ENCODE measurements at places on chromosomes 7 and 10.

DNA sequence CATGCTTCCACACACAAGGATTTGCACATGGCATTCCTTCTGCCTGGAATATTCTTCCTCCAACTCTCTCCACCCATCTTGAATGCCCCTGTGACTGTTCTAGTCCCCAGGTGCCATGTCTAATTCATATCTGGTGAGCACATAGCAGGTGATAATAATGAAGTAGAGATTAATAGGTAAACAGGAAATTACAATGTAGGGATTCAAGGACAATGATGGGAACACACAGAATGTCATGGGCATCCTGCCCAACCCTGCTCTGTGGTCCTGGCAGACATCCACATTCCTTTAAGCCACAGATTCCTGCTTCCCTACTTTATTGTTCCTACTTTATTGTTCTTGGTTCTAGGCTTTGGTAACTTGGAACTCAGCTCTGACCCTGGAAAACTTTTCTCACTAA is 115.8 kb downstream of the THSD7A start:
- no peak for DNase-seq

DNA sequence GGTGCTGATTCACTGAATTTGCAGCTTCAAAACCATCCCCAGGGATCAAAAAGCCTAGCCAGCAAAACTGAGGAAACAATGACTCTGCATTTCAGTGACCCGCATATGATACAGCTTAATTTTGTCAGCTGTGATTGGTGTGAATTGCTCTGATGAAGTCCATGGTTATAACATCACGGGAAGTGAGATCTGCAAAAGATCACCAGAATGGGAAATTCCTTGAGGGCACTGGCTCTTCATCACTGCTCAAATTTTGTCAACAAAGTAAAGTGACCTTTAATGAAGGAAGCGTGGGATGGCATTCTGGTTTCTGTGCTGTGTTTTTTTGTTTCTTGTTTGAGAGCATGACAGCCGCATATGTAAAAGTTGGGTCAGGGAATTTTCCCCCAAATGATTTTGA is 745.9 kb downstream of the GATA3 start:
- no peak for DNase-seq

GRCh38 chr7:101954499-101954898 is 137.1 kb downstream of the CUX1 start:
- no peak for DNase-seq

DNA sequence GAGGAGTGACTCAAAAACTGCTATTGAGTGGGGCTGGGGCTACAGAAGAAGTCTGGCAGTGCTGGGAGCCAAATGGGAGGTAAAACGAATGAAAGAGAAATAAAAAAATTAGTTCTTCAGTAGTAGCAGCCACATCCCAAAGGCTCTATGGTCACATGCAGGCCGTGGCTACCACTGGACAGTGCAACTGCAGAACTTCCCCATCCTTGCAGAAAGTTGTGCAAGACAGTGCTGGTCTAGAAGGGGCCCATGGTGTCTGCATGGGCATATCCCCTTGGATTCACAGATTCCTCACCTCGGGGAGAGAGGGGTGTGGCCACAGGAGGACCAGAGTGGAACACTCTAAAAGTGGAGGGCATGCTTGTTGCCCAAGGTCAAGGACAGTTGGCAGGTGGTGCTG is 47.6 kb downstream of the RPS24 start:
- no peak for DNase-seq

GRCh38 chr10:124707551-124707950 is 36.6 kb downstream of the FAM53B start:
- DNase-seq = no peak

DNA sequence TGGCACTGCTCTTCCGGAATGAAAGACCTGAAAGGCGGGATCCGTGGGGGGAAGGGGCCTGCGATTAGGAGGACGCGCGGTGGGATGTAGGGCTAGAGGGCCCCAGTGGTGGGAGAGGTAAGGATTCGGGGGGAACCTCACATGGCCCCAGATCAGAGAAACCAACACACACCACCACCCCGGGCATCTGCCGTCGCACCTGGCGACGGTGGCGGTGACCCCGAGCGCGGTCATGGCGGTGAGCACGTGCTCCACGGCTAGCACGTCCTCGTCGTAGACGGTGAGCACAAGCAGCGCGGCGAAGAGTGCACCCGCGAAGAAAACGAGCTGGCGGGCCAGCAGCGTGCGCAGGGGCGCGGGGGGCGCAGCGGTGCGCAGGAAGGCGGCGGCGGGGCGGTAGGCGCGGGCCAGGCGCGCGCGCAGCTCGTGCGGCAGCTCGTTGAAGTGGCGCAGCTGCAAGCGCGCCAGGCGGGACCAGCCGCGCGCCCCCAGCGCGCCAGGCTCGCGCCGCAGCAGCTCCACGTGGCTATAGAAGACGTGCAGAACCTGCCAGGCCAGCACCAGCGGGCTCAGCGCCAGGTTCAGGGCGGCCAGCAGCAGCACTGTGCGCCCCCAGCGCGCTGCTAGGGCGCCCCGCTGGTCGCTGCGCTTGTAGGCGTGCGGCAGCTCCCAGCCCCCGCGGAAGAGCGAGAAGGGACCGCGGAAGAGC is 5.7 kb downstream of the ATG9B start:
- peak; percentile 42 for DNase-seq

DNA sequence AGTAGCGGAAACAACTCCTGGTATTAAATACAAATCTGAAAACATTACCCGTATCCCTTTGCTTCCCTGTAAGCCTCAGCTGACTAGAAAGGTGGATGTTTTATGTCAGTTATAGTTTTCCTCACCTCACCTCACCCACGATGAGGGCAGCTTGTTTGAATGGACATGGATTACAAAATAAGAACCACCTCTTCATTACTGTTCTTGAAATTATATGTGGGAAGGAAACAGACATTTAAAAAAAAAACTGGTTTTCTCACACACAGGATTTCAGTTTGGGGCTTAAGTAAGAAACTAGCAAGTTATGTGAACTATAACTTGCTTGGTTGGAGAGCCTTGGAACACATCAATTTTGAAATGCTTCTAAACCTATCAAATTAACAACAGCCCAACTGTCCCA is 232.9 kb upstream of the CCDC6 start:
- no peak for DNase-seq

DNA sequence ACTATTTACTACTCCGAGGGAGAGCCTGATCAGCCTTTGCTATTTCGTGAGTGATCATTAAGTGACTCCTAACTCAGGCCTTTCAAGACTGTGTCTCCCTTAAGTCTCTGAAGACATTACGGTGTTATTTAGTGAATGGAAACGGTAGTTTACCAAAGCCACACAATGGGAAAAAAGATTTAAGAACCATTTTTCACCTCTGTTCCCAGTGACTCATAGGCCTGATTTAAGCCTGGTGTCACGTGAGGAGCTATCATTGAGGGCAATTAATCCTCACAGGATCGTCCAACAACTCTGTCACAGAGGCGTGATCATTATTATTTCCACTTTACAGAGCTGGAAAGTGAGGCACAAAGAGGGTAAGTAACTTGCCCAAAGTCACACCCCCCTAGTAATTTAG is 20.3 kb downstream of the C10orf90 start:
- DNase-seq = no peak

DNA sequence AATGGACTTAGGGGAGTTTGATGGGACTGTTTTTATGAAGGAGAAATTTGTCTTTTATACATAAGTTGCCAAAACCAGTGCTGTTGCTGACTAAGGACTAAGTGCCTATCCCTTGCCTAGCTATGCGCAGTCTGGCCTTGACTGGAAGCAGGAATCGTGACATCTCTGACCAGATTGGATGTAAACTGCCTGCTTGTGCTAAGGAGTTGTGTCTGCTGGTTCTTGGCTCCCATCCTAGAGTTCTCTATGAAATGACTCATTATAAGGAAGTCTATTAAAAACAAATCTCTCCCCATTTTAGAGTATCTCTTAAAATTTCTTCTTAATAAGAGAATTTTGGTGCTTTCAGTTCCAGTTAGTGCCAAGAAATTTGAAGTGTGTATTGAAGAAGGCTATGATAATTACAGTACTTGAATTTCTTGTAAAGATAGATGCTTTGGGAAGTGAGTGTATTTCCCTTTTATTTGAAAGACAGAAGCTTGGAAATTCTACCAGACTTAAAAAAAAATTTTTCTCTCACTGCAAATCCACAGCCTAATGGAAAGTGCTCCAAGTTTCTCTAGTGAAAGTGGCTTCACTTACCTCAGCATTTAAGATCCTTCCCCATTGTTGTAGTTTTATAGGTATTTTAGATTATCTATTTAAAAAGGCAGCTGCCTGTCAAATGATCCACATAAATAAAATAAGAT is 77.6 kb downstream of the BICC1 start:
- DNase-seq = no peak

- DNase-seq = no peak
Observed at GRCh38 chr10:3111621-3112163, 44.3 kb downstream of the PFKP start.

DNA sequence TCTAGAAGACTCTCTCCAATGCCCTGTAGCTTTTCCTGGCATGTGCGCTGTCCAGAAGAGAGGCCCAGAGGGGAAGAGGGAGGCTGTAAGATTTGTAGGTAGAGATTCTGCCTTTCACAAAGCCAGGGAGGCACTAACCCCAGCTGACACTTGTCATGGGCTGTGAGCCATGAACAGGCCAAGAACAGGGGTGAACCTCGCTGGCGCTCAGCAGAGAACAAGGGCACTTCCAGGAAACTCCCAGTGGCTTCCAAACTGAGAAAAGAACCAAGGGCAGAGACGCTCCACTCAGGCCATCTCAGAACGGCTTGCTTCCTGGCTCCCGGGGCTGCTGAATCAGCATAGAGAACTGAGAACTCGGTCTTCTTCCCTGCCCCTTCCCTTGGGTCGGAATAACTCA is 257.8 kb upstream of the ZNF32 start:
- DNase-seq = no peak

DNA sequence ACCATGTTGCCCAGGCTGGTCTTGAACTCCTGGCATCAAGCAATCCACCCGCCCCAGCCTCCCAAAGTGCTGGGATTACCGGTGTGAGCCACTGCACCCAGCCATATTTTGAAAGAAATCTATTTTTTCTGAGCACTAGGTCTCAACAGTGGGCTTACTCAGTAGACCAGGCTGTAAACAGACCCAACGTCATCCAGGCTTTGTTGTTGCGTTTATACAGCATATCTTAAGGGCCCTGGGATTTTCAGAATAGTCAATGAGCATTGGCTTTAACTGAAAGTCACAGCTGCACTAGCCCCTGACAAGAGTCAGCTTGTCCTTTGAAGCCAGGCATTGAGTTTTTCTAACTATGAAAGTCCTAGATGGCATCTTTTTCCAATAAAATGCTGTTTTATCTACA is 49.8 kb downstream of the STK17A start:
- no peak for DNase-seq

GRCh38 chr7:28272461-28272877 is 91.9 kb upstream of the JAZF1 start:
- DNase-seq = no peak

DNA sequence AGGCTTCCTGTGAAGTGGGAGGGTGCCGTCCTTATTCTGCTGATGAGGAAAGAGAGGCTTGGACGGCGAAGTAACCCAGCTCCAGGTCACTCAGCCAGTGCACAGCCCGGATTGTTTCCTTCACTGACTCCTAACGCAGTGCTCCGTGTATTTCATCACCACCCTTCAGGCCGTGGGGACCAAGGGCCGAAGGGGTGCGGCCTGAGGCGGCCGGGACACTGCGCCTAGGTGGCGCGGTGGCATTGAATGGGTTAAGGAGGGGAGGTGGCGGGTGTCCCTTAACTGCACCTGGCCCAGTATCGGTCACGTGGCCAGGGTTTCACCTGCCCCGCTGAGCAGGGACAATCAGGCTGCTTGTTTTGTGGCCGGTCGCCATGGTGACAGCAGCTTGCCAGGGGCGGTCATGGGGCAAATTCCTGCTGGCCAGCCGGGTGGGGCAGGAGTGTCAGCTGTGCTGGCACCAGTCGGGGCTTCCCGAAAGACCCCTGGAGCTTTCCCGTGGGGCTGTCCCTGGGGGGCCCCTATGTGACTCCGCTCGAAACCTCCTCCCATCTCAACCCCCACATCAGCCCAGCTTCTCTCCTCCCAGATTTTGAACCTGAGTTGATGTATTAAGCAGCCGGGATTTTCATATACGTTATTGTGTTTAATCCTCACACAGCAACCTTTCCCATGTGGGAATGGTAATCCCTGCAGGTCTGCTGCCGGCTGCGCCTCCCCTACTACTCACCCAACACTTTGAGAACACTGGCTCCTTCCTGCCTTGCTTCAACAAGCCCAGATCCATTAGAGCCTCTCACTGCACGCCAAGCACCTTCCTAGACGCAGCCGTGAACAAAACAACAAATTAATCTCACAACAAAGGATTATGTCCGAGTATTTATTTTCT is 4.4 kb upstream of the ABHD11 start:
- DNase-seq = no peak

- no peak for DNase-seq
Observed at GRCh38 chr7:44056681-44057080, 8.7 kb downstream of the PGAM2 start.

GRCh38 chr7:25369786-25370185 is 141.5 kb upstream of the NPVF start:
- no peak for DNase-seq

- DNase-seq = no peak
Observed at GRCh38 chr7:94231305-94231704, 163.4 kb upstream of the COL1A2 start.

DNA sequence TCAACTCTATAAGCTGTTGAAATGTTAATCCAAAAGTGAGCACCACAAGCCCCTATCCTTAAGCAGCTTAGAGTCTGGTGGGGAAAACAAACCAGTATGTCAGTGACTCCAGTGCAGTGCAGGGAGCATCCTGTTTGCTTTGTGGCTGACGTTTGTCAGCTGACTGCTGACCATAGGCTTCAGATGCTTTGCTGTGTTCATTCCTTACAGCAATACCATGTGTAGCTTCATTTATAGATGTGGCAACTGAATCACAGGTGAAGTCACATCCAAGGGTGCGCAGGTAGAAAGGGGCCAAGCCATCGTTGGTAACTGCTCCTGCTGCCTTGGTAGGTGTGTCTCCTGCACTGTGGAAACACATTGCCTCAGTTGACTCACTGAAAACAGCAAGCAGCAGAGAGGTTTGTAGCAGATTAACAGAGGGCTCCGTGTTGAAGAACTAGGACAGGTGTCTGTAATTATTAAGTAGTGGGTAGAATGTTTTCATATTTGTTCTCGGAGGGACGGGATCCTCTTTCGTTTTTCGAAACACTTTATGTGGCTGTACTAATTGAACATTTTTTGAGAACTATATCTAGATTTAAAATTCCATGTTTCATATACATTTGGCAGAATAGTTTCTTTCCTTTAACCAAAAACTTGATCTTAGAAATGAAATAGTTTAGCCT is 2.0 kb downstream of the INSIG1 start:
- no peak for DNase-seq

DNA sequence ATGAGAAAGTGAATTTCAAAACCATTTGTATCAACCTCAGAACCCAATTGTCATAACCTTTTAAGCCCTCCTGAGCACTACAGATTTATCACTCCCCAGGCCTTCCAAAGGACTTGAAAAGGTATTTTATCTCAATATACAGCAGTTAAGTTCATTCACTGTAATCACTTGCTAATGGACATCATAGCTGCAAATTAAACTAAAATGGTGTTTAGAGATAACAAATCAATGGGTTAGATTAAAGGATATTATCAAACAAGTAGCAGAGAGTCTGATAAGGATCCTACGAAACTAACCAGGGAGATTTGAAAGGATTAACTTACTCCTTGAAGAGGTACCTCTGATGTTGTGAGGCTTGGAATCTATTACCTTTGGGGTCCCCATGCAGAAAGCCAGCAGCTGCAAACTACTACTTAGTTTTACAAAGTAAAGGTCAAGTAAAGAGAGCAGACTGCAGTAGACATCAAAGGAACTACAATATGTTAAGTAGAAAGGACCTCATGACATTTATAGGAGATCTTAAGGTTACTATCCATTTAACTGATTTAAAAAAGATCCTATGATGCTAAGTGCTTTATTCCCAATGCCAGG is 359.4 kb downstream of the SORCS1 start:
- DNase-seq = no peak
